Esophagus squamous epithelium (tissue), 5 donors: ENCODE measurements at places on chromosomes 12 and 14.

GRCh38 chr12:65324551-65324950, 46.1 kb downstream of the MSRB3 start:
- no peak for DNase-seq

DNA sequence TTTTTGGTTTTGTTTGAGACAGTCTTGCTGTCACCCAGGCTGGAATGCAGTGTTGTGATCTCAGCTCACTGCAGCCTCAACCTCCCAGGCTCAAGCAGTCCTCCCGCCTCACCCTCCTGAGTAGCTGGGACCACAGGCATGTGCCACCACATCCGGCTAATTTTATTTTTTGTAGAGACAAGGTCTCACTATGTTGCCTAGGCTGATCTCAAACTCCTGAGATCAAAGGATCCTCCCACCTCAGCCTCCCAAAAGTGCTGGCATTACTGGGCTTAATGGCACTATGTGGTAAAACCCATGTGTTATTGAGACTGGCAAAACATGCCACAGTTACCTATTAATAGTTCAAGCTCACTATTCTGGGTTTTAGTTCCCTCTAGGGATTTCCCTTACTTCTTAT, 51.2 kb upstream of the KCNH3 start:
- no peak for DNase-seq

DNA sequence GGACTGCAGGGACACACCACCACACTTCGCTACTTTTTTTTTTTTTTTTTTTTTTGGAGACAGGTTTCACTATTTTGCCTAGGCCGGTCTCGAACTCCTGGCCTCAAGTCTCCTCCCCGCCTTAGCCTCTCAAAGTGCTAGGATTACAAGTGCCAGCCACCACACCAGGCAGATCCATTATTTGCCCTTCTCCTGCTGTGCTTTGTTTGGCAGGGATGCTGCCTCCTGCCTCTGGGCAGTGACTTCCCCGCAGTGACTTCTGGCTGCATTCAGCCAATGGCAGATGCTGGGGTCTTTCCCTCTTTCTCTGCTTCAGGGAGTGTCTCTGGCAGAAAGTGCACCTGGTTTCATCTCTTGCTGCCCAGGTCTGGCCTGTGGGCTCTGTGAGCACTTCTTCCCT, 6.7 kb upstream of the MORN3 start:
- DNase-seq, result no peak

DNA sequence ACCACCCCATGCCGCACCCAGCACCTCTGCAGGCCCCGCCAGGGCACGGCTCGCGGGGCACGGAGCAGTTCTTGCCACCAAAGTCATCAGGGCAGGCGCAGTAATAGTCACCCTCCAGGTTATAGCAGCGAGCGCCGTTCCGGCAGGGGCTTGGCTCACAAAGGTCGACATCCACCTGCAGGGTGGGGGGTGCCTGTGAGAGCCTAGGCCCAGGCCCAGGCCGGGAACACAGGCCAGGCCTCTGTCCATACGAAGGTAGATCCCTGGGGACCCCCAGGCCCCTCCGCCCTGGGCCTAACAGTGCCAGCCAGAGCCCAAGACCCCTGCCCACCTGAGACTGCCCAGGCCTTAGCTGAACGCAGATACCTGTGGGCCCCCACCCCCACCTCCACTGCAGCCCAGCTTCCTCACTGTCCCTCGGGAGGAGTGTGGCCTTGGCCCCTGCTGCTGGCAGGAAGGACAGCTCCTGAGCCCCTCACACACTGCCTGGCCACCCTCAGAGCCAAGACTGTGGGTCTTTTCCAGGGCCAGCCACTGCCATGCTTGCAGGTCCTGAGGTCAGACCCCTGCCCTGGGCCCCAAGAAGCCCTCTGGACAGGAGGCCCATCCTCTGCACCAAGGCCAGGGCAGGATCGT, 19.3 kb downstream of the JAG2 start:
- no peak for DNase-seq

GRCh38 chr12:124231980-124232653, 62.8 kb upstream of the RFLNA start:
- no peak for DNase-seq

DNA sequence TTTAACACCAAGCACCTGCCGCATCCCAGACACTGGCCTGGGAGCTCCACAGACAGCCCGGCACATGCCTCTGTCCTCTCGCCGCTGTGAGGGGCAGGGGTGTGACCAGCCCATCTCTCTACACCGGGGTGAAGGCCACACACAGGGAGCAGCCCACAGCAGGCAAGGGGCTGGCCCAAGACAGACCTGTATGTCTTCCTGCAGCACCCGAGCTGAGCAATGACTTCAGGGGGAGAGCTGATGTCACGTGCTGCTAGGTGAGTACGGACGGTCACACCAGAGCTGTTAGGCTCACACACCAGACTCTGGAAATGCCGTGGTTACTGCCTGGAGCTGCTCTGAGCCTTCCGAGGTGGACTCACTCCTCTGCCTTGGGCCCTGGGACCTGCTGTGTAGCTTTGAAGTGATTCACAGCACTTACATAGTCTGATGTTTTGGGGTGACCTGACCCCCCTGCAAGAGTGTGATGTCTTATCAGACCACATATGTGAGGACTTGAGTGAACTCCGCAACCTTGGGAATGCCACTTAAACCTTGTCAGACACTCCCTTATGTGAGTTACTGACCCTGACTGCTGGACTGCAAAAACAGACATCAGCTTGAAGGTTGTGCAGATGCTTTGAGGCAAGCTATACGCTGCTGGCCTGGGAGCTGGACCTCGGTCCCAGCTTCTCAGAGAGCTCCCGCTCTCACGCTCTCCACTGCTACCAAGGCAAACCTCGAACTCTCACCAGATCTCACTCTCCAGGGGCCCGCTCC, 1.8 kb downstream of the XRCC3 start:
- DNase-seq, result no peak

DNA sequence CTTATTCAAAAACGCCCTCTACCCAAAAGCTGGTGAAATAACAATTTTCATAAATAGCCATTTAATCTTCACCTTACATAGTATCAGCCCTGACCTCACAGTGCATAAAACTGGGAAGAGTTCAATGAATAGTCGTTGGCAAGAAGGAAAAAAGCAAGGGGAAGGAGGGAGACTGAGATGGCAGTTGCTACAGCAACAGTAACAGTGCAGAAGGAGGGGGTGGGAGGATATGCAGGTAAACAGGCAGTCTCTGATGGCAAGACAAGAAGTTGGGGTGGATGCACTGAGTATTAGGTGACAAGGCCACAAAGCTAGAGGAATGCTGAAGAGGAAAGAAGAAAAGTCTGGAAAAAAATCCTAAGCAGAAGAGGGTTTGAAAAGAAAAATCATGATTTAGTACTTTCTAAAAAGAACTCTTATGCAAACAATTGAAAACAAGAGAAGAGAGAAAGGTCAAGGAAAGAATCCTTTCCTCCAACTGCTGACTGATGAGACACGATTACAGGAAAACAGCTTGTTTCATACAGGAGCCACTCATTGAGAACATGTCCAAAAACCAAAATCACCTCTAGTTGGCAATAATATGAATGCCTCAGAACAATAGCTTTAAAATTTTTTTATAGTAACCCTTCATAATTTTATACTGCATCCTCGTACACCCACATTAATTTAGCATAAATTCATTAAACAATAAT, 56.0 kb downstream of the DCAF5 start:
- no peak for DNase-seq

DNA sequence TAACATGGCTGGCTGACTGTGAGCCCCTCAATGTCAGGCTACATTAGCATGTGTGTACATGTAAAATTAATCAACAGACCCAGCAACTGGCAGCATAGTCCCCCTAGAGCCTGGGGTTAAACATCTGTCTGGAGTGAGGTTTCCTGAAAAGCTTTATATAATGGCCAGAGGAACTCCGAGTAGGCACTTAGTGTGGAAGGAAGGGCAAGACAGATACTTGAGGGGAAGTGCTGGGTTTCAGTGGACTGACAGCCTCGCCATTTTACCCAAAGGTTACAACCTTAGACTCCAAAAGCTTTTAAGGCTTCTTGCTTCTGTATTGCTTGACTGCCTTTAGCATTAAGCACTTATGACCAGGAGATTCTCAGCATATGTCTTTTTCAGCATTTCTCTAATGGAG, 430.8 kb downstream of the FLRT2 start:
- DNase-seq, result no peak

- no peak for DNase-seq
Observed at GRCh38 chr12:48296586-48297282, 54.0 kb downstream of the ZNF641 start.

DNA sequence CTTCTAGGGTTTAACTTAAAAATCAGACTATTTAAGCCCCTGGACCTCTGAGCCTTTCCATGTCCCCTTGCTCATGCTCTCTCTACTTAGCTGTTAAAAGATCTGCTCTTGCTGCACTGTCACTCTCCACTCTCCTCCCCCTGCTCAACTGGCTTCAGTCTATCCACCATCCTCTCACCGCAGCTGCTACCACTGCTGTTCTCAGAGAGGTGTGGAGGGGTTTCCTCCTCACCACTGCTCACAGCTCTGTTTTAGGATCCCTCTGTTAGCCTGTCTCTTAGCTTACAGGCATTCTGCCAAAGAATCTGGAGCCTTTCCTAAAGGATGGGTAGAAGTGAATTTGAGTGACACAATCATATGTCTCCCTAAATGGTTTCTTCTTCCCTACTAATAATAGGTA, 43.7 kb upstream of the ATP2B1 start:
- DNase-seq, result no peak

DNA sequence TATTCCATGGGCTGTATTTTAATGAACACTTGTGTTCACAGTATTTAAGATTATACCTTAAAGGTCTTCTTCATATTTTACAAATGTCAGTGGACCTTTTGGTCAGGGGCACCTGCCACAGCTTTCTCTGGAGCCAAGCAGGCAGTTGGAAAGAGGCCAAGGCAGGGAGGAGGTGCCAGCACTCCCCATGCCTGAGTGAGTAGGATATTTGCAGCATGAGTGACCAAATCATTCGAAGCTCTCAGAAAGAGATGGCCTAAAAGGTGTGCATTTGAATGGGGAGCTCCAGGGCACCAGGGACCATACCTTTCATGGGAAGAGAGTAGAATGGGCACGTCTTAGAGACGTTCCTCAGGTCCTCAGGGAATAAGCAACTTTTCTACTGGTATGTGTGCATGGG, 121.6 kb downstream of the GPR135 start:
- DNase-seq, result no peak

DNA sequence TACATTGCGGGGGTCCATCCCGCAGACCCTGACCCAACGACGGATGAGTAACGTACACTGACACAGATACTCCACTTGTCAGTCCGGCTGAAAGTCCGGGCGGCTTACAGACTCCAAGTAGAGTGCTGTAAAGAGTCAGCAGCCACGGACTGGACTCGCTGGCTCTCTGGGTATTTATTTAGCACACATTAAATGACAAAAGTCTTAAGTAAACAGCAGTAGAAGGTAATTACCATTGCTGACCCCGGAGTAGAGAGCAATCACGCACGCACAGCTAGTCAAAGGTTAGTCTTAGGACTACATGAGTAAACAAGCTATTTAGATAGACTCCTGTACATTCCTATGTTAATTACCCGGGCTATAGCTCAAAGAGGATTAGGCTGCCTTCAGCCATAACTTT, 780.9 kb downstream of the RPS29 start:
- DNase-seq, result no peak

DNA sequence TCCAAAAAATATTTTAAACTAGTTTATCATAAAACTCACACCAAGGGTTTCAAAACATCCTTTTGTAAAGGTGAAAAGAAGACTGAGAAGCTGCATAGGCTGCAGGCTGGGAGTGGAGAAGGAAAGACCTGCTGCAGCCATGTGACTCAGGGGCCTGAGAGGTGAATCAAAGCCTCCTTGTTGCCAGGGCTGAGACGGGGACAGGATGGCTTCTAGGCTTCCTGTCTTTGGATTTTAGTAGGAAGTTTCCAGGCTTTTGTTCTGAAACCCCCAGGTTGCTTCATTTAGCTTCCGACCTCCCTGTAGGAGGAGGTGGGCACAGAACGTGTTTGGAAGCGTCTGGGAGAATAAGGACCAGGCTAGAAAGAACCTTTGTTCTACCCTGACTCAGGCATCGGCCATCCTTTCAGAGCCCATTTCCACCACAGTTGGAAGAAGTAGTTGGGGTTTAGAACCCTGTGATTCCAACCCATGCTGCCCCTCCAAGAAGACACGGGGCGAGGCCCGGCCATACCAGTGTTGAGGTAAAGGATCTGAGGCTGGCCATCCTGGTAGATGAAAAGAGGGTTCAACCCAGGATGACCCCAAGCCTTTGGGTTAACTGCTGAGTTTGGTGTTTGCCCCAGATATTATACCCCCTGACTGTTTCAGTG, 122.4 kb downstream of the SLC25A47 start:
- DNase-seq, result no peak

DNA sequence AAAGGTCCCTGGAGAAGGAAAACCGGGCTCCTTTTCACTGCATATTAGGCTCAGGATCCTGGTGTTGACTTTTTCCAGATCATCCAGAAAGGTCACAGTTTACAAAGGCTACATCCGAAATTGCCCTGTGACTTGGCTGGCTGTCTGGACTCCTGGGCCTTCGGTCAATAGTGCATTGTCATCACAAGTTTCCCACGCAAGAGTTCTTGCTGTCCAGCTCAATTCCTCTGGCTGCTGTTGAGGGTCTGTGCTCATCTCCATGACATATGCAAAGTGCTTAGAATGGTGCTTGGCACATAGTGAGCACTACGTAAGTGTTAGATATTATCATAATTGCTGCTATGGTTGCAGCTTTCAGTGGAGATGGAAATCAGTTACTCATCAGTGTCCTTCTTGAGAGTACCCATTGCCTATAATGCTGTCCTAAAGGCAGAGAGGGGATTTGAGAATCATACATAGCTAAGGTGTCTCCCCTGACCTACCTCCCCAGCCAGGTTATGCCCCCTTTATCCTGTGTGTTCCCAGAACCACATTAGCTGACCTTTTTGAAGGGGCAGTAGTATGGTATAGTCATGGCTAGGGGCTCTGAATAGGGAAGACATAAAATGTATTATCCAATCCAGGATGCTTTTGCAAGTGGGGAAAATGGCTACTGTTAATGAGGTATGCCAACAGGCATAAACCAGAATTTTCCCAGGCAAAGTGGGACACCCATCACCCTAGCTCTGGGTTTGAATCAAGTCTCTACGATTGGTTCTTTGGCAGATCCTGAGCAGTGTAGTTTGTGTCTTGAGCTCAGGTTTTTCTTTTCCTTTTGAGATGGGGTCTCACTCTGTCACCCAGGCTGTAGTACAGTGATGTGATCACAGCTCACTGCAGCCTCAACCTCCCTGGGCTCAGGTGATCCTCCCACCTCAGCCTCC, 132.0 kb upstream of the CCND2 start:
- no peak for DNase-seq
